CD8-positive, alpha-beta T cell (primary cell): ENCODE measurements at places on chromosomes 2 and 18.

GRCh38 chr2:26461601-26462023, 16.3 kb downstream of the OTOF start:
- no peak for DNase-seq

- DNase-seq, result no peak
Measured at GRCh38 chr2:65500310-65501040, 68.1 kb upstream of the SPRED2 start.

DNA sequence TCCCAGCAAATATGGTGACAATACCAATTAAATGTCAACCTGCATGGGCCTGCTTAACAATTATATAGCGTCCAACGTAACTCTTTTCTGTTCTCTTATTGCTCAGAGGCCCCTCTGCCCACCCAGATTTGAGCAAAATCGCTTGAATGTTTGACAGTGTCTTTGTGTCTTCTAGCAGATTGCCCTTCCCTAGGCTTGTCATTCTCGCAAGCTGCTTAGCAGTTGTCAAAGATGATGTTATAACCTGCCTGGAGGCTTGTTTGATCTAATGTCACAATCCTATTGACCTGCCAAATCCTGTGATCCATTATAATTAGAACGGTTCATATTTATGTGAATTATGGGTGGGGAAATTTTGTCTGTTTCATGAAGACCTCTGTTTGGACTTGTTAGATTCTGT, 108.8 kb downstream of the FARSB start:
- no peak for DNase-seq

DNA sequence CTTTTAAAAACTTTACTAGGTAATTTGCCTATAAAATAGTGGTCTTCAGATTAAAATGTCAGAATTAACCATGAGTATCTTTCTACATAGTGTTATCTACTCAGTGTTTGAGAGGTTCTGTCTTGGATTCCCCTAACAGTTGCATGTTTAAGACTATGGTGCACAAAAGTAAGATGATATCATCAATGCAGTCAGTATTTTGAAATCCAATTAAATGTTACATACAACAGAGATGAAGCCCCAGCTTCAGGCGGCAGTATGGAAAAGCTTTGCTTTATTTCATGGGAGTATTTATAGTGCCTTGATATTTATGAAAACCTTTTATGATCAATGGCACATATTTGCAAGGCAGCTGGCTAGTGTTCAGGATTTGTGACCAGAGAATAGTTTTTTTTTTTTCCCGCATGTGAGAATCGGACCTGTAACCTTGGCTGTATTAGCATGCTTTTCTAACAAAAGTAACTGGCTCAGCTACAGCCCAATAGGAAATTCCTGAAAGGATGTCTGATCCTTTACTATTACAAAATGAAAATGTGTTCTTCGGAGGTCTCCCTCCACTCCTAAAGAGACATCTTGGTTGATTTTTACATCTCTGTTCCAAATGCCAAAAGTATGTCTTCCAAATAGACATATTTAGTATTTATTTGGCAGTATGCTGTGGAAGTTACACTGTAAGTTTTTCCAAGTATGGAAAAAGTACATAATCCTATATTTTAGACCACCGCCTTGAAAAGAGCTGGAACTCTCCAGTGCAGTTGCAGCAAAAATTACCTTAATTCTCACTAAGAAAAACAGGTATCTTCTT, 319.3 kb upstream of the UBE2E3 start:
- DNase-seq, result no peak

DNA sequence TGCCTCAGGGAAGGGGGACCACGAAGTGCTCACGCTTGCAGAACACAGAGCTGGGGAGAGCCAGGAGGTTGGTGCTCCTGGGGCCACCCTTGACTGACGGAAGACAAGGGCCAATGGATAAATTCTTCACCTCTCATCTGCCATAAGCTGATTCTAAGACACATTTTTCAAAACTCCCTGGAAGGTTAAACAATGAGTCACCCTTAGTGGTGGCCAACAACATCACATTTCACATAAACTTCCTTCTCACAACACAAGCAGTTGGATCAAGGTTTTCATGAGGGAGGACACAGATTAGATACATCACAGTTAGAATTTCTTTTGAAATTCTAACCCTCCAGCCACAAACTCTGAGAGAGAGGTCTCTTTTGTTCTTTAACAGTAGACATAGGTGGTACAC, 713.6 kb upstream of the POU3F3 start:
- DNase-seq, result no peak

DNA sequence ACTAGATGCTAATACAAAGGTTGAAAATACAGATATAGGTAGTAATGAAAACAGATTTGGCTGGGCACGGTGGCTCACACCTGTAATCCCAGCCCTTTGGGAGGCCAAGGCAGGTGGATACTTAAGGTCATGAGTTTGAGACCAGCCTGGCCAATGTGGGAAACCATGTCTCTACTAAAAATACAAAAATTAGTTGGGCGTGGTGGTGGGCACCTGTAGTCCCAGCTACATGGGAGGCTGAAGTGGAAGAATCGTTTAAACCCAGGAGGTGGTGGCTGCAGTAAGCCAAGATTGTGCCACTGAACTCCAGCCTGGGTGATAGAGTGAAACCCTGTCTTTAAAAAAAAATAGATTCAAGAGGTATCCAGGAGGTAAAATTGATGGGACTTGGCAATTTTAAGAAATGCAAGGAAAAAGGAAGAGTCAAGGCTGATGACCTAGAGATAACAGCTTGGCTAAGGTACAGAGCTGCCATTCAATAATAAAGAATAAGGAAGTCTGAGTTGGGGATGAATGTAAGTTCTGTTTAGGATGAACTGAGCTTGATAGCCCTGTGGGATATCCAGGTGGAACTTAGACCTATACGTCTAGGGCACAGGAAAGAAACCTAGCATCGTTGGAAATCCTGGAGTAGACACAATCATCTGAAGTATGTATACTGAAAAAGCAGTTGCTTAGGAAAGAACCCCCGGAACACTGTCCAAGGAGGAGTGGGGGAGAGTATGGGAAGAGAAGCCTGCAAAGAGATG, 9.1 kb downstream of the MAT2A start:
- DNase-seq, result no peak

- DNase-seq, result no peak
Measured at GRCh38 chr2:88442061-88442460, 10.4 kb downstream of the FOXI3 start.
